ENCODE measurements at places on chromosomes 6 and 20.
A peak's percentile ranks its signal among the peaks of the same experiment; 100 is the strongest.

GRCh38 chr6:110492584-110492983 lies 16.2 kb upstream of the SLC22A16 start:
- DNase-seq, result no peak

DNA sequence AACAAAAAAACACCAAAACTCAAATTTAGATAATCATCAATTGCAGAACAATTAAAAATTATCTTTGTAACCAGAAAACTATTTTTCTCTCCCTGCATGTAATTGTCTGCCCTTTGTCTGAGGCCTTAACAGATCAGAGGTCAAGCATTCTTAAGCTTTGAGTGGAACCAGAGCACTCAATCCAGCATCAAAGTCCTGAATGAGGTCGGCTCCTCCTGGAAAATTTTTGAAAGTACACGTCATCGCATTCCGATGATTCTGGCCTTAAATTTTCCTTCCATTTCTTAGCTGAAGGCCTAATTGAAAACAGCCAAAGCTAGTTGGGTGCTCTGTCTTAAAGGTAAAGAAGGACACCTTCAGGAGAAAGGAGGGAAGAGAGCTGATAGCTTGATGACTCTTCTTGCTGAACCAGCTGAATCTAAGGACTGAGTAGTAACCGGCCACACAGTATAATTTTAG lies 510.2 kb upstream of the SULF2 start:
- DNase-seq, result peak; percentile 87

DNA sequence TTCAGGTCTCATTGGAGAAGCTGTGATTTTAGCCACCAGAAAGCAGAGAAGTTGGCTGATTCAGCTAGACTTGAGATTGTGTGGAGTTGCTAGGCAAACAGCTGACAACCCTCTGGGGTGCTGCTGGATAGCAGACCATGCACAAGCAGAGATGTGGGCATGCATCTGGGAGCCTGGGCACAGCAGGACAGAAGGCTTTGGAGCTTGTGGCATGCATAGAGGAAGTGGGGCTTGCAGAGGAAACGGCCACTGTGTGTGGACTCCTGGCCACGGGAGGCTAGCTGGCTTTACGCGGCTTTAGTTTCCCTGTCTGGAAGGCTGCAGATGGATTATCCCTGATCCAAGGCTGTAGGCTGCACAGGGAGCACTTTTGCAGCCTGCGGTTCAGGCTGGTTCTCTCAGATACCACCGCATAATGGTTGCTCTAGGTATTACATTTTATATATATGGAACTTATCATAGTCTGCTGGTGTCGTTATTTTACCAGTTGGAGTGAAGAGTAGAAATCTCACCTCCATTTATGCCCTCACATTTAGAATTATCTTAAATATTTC lies 10.4 kb downstream of the ZNF831 start:
- DNase-seq, result peak; percentile 44

GRCh38 chr6:87115402-87116135 lies 20.7 kb upstream of the CGA start:
- DNase-seq, result no peak

DNA sequence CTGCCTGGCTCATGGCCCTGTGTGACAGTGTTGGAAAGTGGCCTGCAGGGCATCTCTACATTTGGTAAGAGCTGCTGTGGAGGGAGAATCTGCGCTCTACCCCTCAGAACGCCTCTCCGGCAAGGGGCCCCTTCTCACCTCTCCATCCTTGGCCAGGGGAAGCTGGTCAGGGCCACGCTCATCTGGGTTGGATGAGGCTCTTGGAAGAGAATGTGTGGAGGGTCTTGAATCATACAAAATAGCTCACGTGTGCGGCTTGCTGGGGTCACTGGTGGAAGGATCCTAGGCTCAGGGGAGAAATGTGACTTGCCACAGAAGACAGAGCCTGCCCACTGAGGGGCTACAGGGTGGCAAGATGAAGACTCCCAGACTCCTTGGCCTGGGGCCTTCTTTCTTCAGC lies 105.0 kb downstream of the SCML4 start:
- peak; percentile 10 for DNase-seq

GRCh38 chr6:45513843-45514242 lies 136.1 kb upstream of the SUPT3H start:
- DNase-seq, result no peak

DNA sequence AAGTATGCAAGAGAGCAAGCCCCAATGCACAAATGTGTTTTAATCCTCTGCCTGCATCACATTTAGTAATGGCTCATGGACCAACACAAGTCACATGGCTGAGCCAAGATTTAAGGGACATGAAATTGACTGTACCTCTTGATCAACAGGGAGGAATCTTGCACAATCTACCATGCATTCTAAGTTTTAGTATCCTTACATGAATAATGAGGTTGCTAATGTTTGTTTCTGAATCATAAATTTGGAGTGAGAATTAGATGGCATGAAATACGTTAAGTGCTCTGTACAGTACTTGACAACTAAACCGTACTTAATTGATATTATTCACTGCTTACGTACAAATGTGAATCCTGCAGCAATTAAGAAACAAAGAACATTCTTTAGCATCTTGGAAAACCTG lies 553.8 kb upstream of the JAG1 start:
- DNase-seq, result no peak

DNA sequence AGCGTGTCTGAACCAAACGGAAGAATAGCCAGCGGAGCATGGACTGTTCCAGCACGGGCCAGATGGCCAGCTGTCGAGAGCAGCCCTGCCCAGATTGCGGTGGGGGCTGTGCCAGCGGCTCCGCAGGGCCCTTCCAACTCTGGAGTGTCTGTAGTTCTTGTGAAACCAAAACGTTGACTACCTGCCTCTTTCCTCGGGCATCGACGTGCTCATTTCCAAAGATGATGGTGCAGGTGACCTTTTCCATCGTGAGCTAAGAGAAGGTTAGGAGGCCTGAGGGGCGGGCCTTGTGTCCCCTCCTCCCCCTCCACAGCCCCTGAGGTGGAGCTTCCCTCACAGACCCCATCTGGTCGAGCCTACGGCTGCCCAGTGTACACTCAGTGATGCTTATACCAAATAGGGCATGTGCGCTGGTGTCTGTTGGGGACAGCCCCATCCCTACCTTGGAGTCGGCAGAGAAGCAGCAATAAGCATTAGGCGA lies 12.9 kb upstream of the C20orf144 start:
- DNase-seq, result no peak

GRCh38 chr6:56995347-56995902 lies 40.5 kb downstream of the BEND6 start:
- no peak for DNase-seq

- DNase-seq, result no peak
These were observed 74.2 kb downstream of the TAF4 start for GRCh38 chr20:61991476-61991875.

DNA sequence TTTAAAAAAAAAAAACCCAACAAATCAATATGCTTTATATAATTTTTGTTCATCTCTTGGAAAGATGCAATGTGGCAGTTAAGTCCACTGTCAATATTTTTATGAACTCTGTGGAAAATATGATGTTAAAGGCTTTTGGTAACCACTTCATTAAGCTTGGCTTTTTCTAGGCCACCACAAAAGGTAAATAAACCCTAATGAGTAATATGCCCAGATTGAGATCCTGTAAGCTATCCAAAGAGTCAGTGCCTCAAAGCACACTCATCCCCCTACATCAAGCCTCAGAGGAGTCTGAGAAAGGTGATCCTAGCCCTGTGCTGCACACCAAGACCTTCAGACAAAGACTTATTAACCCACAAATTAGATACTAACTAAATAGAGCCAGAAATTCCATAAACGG lies 121.1 kb downstream of the CDC5L start:
- DNase-seq, result no peak

- no peak for DNase-seq
These were observed 42.5 kb upstream of the PNISR start for GRCh38 chr6:99467509-99468106.

- no peak for DNase-seq
These were observed 72.4 kb downstream of the HACE1 start for GRCh38 chr6:104787305-104787704.

DNA sequence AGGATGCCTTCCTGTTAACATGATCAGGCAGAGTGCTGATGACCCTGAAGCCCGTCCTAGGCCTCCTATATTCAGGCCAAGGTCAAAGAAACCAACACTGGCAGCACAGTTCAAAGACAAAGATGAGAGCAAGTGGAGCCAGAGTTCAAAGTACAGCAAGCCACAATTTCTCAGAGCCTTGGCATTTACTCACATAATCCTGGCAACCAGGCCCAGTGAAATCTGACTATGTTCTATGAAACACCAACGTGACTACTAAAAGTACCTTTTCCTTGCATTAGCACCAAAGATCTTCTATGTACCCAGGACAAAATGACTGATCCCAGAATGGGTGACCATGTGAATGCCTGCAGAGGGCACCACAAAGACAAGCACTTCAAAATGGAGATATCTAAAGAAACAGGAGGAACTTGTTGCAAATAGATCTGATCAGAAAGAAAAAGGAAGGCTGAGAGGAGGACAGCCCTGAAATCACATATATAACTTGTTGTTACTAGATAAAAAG lies 3.9 kb downstream of the NFS1 start:
- no peak for DNase-seq

DNA sequence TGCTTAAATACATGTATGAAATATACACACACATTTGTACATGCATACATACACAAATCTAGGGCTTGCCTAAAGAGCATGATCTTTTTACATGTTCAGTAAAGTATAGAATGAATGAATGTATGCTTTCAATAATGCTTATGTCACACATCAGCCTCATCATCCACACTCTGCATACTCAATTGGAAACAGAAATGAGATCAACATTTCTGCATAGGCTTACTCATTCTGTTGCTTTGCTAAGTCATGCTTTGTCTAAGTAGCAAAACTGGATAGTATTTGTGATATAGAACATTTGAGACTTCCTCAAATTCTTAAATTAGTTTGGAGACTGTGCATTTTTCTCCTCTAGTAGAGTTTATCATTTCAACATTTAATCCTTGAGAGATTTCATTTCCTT lies 343.3 kb downstream of the ADGRB3 start:
- DNase-seq, result no peak

GRCh38 chr20:36585410-36586125 lies 12.2 kb downstream of the TGIF2 start:
- peak; percentile 84 for DNase-seq

- DNase-seq, result no peak
These were observed 674.6 kb upstream of the MARCKS start for GRCh38 chr6:113182370-113183141.

DNA sequence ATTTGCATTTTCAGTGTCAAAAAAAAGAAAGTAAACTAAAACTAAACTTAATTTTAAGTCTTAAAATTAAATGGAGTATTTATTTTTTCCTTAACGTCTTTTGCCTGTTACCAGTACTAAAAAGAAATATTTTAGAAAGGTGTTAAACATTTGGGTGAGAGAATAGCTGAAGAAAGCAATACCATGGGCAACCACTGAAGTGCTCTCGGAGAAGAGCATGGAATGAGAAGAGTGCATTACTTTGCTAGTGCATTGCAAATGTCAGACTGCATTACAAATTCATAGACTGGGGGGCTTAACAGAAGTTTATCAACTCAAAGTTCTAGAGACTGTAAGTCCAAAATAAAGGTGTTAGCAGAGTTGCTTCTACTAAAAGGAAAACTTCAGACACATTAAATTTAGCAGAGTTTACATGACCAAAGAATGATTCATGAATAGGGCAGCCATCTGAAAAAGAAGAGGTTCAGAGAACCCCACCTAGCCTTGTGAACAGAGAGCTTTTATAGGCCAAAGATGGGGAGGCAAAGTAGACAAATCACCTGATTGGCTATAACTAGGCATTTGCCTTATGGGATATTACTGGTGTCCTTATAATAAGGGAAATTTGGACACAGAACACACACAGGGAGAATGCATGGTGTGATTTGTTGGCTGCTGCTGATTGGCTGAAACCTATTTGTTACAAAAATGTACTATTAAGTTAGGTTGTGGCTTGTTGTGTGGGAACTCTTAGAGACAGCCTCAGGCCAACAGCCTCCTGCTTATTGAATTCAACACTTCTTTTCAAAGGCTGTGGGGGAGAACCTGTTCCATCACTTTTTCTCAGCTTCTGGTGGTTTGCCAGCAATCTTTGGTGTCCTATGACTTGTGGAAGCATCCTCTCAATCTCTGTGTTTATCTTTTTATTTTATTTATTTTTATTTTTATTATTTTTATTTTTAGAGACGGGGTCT lies 106.7 kb upstream of the RREB1 start:
- DNase-seq, result no peak

DNA sequence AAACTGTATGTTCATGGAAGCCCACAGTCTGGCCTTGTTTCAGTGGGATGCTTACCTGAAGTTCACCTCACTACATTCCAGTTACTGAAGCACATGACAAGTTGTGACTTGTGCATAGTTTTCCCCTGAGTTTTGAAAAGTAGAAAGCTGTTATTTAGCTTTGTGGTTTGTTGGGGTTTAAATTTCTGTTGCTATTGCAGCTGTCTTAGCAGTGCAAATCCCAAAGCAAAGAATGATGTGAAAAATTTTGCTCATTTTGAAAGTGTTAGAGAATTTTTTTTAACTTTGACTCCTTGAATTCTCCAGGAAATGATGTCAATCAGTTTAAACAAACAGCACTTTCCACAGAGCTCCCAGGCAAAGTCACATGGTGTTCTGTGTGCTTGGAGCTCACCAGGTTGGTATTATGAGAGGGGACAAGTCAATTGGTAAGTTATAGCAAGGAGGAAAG lies 268.4 kb downstream of the ADGRG6 start:
- no peak for DNase-seq
